ENCODE measurements at places on chromosomes 6 and 20.

DNA sequence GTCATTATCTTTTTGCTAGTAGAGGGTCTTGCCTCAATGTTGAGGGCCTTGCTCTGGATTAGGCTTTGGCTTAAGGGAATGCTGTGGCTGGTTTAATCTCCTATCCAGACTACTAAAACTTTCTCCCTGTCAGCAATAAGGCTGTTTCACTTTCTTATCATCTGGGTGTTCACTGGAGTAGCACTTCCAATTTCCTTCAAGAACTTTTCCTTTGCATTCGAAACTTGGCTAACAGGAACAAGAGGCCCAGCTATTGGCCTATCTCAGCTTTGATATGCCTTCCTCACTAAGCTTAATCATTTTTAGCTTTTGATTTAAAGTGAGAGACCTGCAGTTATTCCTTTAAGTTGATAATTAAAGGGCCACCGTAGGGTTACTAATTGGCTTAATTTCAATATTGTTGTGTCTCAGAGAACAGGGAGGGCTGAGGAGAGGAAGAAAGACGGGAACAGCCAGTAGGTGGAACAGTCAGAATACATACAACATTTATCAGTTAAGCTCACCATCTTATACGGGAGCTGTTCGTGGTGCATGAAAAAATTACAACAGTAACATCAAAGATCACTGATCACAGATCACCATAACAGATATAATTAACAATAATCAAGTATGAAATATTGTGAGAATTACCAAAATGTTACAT lies 186.7 kb downstream of the PTPRK start:
- no peak for DNase-seq

DNA sequence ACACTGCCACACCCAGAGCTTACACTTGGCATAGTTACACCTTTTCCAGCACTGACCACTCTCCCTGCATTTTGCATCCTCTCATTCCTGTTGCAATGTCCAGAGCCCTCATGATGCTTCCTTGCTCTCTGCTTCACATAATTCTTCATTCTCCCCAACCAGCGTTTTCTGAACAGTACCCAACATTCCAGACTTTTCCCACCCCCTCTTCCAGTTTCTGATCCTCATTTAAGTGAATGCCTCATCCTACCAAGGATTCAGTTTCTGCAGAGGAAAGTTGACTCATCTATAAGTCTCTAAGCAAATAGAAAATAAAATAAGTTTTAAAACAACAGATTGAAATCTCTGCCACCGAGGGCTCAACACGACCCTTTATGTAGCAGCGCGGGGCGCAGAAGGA lies 321.3 kb upstream of the TCF21 start:
- DNase-seq = peak; percentile 48

DNA sequence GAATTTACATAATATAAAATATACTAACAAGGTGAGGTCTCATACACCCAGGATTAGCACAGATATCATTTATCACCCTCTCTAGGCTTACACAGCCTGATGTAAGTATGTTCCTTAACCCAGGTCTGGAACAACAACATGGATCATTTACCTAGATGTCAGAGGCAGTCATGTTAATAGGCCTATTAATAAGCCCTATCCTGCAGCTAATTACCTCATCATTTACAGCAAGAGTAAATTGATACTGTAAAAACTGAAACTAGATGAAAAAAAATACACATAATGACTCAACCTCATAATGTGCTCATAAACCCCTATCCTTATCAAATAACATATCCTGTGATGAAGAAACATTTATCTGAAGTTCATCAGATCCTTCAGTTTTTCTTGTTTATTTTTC lies 334.3 kb upstream of the MANEA start:
- no peak for DNase-seq

- no peak for DNase-seq
Measured at GRCh38 chr6:2786269-2786668, 21.1 kb downstream of the WRNIP1 start.

DNA sequence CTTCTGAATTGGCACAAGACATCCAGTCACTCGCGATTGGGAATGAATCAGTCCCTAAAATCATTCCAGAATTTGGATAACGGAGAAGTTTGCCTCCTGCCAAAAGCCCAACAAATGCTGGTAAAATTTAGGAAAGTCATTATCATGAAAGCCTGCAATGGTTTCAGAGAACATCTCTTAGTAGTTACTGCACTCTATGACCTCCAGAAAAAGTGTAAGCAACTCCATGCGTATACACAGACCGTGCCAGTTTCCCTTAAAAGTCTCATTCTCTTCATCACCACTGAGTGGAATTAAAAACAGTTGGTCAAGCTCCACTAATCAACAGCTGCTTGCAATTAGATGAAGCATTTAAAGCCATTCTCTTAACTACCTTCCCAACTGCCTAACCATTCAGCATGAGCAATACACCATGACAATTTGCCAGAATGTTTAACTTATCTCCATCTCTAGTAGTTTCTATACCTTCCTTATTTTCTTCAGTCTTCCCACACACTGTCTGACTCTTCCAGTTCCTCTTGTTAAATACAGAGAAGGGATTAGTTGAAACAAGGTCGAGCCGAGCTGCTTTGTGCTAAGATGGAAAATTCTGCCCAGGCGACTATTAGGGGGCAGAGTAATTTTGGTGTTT lies 183.6 kb upstream of the PRDM1 start:
- peak; percentile 90 for DNase-seq

GRCh38 chr6:169172946-169173345 lies 80.7 kb downstream of the THBS2 start:
- peak; percentile 47 for DNase-seq

- peak; percentile 50 for DNase-seq
Measured at GRCh38 chr6:100121854-100122609, 128.0 kb upstream of the MCHR2 start.

GRCh38 chr6:5723841-5724691 lies 282.7 kb downstream of the NRN1 start:
- no peak for DNase-seq

DNA sequence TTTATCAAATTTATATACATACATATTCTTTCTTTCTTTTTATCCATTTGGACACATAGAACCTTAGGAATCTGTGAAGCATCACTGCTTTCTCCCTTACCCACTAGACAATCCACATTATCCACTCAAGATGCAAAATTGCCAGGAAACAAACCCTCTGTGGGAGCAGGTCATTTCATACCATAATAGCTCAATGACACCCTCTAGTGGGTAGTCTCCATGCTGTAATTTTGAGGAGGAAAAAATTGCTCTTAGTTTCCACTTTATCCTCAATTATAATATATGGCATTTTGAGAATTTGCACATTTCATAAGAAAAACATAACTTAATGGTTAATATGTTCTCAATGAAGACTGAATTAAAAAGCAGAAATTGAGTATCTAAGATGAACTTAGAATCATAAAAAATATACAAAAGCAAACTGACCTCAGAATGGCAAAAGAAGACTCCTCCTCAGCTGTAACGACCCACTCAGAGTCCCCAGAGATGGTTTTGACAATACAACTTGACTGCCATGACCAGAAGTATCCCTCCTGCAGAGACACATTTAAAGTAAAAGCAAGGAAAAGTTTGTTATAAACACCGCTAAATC lies 164.1 kb downstream of the FRK start:
- peak; percentile 37 for DNase-seq

GRCh38 chr6:77466451-77467437 lies 3.5 kb upstream of the HTR1B start:
- peak; percentile 32 for DNase-seq

DNA sequence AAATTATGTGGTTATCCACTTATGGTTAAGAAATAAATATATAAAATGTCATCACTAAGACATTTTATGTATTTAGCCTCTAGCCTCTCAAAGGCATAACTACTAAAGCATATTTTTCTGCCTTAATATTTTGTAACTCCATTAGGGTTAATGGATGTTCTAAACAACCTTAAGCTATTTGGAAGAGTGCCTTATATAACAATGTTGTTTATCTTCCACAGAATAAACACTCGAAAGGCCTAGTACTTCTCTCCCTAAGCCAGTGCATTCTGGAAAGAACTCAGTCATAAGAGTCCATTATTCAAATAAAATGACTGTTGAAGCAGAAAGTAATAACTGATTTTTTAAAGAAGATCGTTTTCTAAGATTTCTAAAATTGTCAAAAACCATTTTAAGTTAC lies 15.0 kb upstream of the PRIM2 start:
- no peak for DNase-seq

DNA sequence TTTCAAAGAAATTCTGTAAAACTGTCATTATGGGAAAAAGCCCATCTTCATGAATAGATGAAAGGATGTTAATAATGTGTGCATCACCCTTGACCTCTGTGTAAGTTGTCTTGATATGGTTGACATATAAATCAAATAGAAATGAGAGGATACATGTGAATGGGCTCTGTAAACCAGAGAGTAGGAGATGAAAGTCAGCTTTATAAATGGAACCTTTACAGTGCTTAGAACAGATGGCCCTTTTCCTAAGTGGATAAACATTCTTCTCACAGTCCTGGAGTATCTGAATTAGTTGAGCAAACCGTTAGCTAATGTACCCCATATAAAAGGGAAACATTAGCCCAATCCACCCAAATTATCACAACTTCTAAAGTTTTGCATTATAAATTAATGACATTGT lies 57.5 kb downstream of the MYLK4 start:
- no peak for DNase-seq

GRCh38 chr20:16062661-16063581 lies 510.3 kb downstream of the KIF16B start:
- DNase-seq = peak; percentile 15

GRCh38 chr6:157017861-157018260 lies 240.7 kb downstream of the ARID1B start:
- no peak for DNase-seq

GRCh38 chr6:113450061-113450465 lies 407.1 kb upstream of the MARCKS start:
- DNase-seq = peak; percentile 46

DNA sequence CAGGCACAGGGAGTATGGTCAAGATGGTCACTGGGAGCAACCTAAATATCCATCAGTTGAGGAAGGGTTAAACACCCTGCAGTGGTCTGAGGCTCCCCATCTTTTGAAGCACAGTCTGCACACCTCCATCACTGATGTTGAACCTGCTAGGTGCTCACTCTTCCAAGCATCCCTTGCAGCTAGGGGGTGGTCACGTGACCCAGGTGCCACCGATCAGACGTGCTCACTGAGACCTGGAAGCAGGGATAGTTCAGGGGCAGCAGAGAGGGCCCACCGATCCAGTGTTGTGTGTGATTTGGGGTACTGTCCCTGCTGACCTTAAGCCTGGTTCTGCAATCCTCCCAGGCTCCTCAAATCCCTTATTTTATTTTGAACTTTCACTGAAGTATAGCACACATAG lies 134.6 kb downstream of the CEBPB start:
- DNase-seq = no peak

GRCh38 chr6:136920216-136920615 lies 1.9 kb upstream of the SLC35D3 start:
- no peak for DNase-seq

- no peak for DNase-seq
Measured at GRCh38 chr20:42027746-42028268, 409.6 kb upstream of the CHD6 start.

DNA sequence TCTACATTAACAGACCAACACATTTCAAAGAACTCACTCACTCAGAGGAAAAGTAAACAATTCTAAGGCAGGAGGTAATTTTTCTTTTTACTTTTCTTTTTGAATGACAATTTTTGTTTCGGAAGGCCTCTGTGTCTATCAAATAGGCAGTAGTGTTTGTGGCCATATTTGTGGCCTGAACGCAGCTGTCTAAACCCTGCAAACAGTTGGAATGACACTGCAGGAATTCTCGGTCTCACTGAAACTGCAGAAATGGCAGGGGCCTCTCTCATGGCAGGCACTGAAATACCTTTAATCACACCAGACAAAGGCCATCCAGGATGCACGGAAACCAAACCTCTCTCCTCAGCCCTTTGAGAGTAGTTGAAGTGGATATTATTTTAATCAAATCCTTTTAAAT lies 30.4 kb downstream of the FYN start:
- DNase-seq = no peak

- DNase-seq = peak; percentile 92
Measured at GRCh38 chr6:142846883-142847287, 98.1 kb downstream of the HIVEP2 start.

DNA sequence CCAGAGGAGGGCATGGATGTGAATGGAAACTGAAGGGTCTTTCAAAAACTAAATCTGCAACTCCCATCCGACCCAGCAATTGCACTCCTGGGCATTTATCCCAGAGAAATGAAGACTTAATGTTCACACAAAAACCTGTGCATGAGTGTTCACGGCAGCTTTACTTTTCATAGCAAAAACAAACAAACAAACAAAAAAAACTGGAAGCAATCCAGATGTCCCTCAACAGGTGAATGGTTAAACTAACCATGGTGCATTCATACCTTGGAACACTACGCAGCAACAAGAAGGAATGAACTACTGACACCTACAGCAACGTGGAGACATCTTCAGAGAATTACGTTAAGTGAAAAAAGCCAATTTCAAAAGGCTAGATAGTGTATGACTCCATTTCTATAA lies 32.2 kb downstream of the PMEPA1 start:
- no peak for DNase-seq

GRCh38 chr20:33394718-33395117 lies 6.6 kb downstream of the CDK5RAP1 start:
- DNase-seq = no peak

DNA sequence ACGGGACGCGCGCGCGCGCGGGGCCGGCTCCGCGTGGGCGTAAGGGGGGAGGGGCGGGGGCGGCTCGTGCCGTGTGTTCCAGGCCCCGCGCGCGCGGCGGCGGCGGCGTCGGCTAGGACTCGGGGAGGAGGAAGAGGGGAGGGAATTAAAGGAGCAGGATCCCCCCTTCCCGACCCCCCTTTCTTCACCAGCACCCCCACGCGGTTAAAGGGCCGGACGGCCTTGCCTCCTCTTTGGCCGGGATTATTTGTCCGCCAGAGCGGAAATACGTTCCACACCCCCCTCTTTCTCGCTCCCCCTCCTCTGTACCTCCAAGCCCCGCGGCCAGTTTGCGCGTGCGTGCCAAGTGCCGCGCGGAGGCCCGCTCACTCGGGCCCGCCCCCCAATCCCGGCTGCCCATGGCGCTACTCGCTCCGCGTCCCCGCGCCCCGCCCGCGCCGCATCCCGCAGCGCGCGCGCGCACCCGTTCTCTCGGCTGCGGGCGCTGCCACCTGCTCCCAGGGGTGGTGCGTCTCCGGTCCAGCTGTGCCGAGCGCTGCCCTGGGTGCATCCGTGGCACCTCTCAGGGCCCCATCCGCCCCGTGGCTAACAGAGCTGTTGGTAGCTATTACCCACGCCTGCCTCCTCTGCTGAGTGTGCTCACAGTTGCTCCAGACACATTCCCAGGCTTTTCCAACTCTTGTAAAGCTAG lies at the start of gene ZBTB12:
Gene ZBTB12, minus strand, starts transcription at position 134 of the 691 bp plus-strand sequence. CDS start 781 bp downstream, outside the sequence.
- peak; percentile 94 for DNase-seq

- no peak for DNase-seq
Measured at GRCh38 chr6:135351635-135352034, 145.9 kb downstream of the AHI1 start.

- no peak for DNase-seq
Measured at GRCh38 chr20:58715391-58715800, 22.8 kb downstream of the NPEPL1 start.
